Effector memory CD8-positive, alpha-beta T cell (primary cell): ENCODE measurements at places on chromosomes 2 and 18.

DNA sequence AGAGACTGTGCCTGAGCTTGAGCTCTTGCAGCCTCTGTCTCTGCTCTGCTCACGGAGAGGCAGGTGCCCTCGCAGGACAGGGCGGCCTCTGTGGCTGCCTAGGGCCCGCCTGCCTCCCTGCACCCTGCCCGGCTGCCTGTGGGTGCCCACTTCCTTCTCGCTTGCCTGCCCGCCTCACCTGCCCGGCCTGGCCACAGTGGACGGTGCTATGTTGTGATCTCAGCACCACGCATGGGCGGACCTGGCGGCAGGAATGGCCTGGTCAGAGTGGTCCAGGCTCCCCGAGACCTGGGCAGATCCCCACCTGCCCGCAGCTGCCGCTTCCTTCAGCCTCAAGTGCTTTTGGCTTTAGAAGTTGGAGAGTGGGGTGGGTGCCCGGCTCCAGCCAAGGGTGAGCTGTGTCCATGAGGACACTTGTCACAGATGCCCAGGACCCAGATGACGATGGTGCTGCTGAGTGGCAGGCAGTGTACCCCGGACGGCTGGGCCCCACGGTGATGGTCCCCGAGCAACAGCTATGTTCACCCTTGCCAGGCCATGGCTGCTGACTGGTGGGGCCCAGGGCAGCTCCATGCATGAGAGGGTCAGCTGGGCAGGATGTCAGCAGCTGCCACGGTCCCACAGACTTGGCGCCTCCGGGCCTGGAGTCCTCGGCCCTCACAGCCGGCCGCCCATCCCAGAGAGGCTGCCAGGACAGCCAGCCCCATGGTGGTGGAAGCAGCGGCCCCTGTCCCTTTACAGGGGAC is 25.3 kb downstream of the RTP5 start:
- no peak for DNase-seq

DNA sequence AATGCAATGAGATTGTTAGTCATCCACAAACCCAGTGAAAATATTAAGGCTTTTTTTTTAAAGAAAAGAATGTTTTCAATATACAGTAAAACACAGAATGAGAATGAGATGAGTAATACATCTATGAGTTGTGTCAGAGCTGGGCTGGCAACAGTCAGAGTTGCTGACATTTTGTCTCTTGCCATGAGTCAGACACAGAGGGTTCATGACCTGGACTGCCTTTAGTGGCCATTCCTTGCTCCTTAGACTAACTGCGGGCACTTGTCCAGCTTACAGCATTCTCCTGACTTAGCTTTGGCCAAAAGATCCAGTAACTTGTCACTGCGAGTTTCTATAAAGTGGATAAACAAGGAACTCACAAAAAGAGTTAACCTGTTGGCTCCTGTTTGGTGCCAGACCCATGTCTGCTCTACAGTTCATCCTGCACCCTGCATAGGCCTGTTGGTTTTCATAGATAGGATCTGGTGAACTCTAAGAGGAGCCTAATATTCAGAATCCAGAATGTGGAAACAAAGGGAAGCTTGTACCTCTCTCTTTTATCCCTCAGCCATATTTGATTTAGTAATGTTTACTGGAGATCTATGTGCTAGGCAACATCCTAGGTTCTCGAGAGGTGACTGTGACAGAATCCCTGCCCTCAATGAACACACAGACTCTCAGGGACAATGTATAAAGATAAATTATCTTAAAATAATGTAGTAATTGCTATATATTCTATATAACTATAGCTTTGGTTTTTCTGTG is 391.5 kb upstream of the VWC2L start:
- no peak for DNase-seq

GRCh38 chr18:21799721-21800120 is 59.1 kb downstream of the MIB1 start:
- DNase-seq: no peak

DNA sequence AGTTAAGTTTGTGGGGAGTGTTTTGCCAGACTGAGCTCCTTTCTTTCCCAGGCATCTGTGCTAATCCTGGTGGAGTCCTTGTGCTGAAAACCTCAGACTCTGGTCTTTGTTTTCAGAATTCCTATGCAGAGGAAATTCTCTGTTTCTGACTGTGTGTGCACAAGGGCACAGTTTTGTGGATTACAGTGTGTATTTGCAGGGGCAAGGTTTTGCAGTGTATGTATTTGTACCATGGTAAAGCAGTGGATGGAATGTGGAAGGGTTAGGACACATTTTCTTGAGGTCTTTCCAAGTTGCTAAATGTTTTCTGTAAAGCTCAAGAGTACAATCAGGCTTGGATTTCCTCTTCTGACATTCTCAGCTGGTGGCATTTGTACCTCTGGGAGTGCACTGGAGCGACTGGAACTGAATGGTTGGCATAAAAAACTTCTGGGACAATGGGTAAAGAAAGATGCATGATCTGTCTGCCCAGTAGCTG is 139.5 kb upstream of the RND3 start:
- no peak for DNase-seq

GRCh38 chr18:42157420-42157819 is 202.4 kb downstream of the PIK3C3 start:
- DNase-seq: no peak

DNA sequence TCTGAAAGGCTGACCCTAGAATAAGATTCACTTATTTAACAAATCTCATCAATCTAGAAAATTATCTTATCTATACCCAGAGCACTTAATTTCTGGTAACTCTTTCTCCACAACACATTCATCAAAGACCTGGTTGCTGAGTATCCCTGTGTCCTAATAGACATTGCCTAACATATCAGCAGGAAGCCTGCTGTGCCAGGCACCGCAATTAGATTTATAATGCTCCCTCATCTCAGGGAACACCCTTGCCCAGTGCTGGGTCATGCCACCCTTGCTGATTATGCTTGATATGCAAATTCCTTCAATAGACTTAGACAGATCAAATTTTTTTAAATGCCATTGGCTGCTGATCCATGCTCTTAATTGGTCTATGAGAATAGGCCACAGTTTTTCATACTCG is 3.8 kb downstream of the DSG1 start:
- DNase-seq: no peak

- no peak for DNase-seq
Observed at GRCh38 chr2:203407496-203407895, 79.3 kb downstream of the ABI2 start.

- DNase-seq: no peak
Observed at GRCh38 chr2:105455488-105456003, 56.7 kb upstream of the FHL2 start.

- no peak for DNase-seq
Observed at GRCh38 chr2:225165052-225165451, 122.8 kb upstream of the DOCK10 start.

DNA sequence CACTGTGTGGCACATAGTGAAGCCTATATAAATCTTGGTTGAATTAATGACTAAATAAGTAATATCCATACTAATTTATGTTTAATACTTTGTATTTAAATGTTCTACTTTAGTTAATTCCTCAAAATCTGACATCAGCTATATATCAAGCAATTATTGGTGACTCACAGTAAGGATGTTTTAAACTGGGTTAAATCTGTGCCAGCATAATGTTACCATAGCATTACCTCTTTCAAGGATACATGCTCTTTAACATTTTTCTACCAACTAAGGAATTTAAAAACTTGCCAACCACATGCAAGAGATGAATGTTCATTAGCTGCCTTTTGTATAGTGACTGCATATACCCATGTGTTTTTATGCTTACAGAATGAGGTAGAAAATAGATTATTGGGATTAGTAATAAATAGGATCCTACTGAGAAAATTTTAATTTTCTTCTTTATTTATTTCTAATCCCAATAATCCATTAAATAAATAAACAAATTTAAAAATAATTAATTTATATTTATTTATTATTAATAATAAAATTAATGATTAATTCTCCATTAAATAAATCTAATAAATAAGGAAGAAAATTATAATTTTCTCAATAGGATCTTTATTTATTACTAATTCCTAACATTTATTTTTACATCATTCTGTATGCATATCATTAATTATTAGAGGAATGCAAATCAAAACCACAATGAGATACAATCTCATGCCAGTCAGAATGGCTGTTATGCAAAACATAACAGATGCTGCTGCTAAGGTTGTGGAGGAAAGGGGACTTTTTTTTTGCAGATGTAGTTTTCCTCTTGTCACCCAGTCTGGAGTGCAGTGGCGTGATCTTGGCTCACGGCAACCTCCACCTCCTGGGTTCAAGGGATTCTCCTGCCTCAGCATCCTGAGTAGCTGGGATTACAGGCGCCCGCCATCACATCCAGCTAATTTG is 410.7 kb upstream of the DSEL start:
- DNase-seq: no peak

- DNase-seq: no peak
Observed at GRCh38 chr2:117770730-117771129, 43.8 kb upstream of the DDX18 start.

DNA sequence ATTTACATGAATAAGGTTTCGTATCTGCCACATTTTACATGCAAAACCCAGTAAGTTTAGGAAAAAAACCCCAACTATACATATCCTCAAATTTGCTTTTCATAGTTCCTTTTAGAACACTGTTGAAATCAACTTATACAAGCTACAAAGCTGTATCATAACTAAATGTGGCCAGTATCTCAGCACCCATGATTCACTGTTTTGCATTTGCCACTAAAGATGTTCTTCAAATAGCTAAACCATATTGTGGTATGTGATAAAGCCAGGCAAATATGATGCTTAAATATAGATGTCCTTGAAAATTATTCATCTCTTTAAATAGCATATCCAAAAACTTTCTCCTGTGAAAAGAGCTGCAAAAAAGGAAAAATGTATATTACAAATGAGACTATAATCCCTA is 29.9 kb downstream of the ROCK2 start:
- DNase-seq: no peak

DNA sequence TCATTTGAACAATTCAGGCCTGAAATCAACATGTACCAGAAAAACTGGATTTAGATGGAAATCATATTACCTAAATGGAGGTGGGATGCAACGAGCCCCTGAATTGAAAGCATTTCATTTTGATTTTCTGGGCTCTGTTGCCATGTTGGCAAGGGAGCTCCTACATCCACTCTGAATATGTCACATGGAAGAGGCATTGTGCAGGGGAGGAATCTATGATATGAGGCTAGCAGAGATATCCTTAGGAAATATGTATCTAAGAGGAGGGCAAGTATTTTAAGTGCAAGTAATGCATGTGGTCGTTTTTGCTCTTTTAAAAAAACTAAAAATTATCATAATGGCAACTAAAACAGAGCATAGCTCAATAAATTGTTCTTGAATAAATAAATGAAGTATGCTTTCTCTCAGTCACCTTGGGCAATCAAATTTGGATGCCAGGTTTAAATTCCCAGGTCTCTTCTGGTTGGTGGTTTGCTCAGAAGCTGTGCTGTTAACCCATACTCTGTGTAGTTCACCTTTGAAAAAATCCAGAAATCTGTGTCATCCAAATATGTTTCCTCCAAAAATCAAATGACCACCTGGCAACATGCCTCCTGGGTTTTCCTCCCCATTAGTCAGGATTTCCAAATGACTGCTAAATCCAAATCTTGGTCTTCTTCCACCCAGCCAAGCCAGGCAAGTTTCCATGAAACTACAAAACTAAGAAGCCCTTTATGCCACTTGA is 6.5 kb upstream of the LGALSL start:
- no peak for DNase-seq

- DNase-seq: no peak
Observed at GRCh38 chr2:180101846-180102245, 94.7 kb upstream of the CWC22 start.

DNA sequence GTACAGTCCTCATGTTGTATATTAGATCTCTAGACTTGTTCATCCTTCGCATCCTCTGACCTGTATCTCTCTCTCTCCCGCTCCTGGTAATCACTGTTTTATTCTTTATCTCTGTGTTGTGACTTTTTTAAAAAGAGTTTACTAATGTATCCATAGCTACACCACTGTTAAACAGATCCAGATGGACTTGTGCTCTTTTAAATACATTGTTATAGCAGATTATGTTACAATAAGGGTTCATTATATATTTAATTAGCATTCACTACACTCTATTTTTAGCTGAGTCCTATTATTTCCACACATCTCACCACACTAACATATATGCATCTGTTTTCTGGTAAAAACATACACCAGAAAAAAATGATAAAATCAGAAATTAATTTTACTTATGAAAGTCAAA is 90.5 kb downstream of the RBM43 start:
- DNase-seq: no peak

- DNase-seq: no peak
Observed at GRCh38 chr18:13579874-13580273, 146.5 kb downstream of the FAM210A start.

DNA sequence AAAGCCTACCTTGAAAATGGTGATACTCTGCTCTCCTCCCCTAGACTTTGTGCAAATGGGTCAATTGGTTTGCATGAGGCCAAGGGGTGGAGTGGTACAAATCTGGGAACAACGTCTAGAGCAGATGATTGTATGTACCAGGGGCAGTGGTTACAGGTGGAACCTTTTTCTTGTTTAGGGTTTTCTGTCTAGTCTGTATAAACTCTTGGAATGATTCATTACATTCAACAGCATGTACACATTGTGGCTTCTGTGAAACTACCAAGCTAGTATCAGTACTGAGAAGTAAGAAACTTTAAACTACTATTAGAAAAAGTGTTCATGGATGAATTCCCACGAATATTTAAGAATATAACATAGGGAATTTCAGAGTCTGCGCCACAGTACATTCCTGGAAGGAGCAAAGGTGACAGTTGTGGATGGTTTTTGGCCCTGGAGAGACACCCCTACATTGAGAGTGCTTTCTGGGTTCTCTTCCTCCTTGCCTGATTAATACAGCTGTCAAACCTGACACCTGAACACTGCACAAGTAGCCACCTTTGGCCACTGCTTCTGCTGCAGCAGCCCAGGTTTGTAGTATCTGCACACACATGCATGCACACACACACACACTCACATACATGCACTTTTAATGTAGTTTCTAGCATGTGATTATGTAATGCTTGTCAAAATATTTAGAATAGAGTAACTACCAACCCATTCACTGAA is 30.0 kb downstream of the CFAP221 start:
- DNase-seq: no peak

GRCh38 chr2:221674446-221674845 is 102.3 kb upstream of the EPHA4 start:
- no peak for DNase-seq

- DNase-seq: no peak
Observed at GRCh38 chr18:60982928-60983327, 350.3 kb upstream of the CDH20 start.

DNA sequence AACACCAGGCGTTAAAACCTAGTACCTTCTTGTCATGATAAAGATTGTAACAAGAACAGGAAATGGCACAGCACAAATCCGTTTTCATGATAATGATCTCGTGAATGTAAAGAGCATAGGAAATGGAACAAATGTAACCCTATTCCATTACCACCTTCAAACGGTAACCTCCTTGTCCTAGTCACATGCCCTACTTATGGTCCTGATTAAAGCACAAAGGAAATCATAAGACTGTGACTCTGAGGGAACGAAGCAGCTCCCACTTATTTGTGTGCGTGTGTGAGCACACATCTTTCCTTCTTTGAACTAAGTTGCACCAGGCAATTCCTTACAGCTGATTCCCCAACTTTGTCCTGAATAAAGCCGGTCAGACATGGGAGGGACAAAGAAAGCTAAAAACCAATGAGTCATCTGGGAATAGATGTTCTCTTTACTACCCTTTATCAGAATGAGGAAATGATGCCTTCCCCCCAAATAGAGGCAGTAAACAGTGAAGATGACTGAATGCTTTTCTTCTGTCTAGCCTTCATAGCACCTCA is 192.6 kb downstream of the IKZF2 start:
- DNase-seq: no peak

- DNase-seq: no peak
Observed at GRCh38 chr18:70028084-70028483, 80.4 kb upstream of the CD226 start.

GRCh38 chr2:100683231-100683630 is 120.4 kb downstream of the PDCL3 start:
- no peak for DNase-seq
